ENCODE measurements at places on chromosomes 1 and 21.

GRCh38 chr21:38916214-38916964 is 110.7 kb downstream of the ETS2 start:
- DNase-seq = no peak

- DNase-seq = no peak
Observed at GRCh38 chr1:223189903-223190724, 47.1 kb upstream of the TLR5 start.

GRCh38 chr1:171841931-171842761 is 848 bp downstream of the DNM3 start:
- no peak for DNase-seq

GRCh38 chr1:118254491-118255425 is 69.7 kb upstream of the SPAG17 start:
- no peak for DNase-seq

- no peak for DNase-seq
Observed at GRCh38 chr21:19468991-19469715, 1065.6 kb upstream of the TMPRSS15 start.

DNA sequence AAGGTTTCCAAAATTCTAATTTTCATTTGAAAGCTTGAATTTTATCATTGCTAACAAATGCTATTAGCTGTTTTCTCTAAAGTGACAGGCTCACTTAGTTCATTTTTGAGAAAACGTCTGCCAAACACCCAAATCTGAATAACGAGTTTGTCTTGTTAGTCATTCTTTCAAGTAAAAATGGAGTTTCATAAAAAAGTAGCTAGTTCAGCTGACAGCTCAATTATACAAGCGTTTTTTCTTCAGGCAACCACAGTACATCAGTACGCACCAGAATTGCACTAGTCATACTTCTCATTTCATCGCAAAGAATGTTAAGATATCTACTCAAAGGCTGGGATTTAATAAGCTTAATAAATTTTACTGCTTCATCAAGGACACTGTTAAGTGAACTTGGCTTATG is 72.3 kb upstream of the SLFNL1 start:
- DNase-seq = no peak

- no peak for DNase-seq
Observed at GRCh38 chr1:64514197-64514765, 44.4 kb downstream of the CACHD1 start.

GRCh38 chr1:54978528-54979326 is 1.7 kb upstream of the TMEM61 start:
- no peak for DNase-seq

DNA sequence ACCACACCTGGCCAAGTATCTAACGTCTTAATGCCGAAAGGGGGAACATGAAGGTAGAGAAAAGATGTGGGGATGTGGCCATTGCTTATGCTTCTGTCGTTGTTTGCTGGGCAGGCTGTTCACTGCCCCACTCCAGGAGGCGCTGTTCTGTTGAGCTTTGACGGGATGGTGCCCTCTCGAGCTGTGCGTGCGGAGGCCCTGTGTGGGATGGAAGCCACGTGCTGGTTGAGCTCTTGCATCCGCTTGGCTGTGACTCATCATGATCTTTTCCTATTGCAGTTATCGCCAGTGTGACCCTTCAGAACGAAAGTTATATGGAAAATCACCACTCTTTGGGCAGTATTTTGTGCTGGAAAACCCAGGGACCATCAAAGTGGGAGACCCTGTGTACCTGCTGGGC is 26.3 kb downstream of the MTARC1 start:
- no peak for DNase-seq

DNA sequence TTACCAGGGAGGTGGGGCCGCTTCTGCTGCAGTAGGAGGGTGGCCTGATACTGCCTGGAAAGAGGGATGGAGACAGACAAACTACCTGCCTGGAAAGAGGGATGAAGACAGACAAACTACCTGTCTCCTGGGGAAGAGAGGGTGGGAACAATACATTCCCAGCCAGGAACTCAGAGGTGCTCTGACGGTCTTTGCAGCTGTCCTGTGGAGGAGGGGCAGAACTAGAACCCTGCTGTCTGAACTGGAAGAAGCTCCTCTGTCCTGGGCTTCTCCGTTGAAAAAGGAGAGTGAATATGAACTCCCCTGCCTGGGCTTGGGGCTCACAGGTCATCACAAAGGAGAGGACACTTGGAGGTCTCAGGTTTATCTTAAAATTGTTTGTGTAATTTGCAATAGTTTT is 40.3 kb upstream of the ETV3 start:
- no peak for DNase-seq

DNA sequence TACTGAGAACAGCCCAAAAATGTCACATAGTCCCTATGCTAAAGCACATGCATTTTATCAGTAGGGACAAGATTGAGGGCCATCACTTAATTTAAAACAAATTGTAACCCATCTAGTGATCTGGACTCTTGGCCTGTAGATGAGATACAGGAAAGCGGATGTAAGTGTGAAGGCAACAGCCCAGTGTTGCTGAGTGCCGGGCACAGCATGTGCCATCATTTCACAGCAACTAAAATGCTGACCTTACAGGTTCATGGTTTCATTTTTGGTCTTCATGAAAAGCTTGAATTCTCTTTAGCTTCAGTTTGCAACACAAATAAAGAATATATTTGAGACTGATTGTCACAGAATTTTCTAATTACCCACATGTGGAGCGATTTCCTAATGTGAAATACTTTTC is 5.8 kb downstream of the COG2 start:
- DNase-seq = no peak

- DNase-seq = no peak
Observed at GRCh38 chr1:244163861-244164510, 112.9 kb downstream of the ZBTB18 start.

- DNase-seq = no peak
Observed at GRCh38 chr1:226332947-226333346, 24.0 kb upstream of the LIN9 start.

DNA sequence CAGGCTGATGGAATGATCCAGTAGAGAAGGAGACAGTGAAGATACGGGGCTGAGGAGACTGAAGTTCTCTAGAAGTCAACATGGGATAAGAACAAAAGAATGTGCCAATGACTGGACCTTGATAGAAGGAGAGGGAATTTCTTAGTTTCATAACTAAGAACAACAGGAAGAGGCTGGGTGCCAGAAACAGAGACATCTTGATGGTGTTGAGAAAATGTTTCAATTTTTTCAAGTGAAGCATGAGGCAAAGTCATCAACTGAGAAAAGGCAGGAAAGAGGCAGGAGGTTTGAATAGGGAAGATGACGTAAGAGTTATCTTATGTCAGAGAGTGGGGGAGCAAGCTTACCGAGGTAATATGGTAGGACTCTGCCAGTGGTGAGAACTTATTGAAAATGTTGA is 80.1 kb downstream of the SPAG17 start:
- no peak for DNase-seq

DNA sequence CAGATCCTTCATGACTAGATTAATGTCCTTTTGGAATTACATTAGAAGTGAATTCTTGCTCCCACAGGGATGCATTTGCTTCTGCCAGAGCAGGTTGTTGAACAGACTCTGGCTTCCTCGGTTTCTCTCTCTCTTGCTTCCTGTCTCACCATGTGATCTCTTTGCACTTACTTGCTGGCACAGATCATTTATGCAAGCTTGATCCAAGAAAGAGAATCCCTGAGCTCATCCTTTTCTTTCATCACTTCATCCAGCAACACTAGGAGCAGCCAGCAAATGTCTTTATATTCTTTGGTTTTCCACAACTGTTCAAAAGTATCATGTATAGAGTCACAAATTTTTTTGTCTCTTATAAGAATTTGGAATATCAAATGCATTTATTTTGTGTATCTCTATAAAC is 313.5 kb downstream of the ZNF326 start:
- no peak for DNase-seq

DNA sequence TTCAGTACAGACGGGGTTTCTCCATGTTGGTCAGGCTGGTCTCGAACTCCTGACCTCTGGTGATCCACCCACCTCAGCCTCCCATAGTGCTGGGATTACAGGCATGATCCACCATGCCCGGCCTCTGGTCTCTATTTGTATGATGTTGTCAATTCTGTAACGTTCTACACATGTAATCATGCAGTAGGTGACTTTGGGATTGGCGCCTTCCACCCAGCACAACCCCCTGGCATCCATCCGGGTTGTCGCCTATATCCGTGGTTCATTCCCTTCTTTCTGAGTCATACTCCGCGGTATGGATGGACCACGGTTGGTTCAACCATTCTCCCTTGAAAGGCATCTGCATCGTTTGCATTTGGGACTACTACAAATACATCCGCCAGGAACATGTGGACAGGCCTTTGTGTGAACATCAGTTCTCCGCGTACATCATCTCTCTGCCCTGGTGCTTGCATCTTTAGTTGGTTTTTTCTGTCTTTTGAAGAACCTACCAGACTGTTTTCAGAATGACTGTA is 72.1 kb downstream of the PDE9A start:
- no peak for DNase-seq

DNA sequence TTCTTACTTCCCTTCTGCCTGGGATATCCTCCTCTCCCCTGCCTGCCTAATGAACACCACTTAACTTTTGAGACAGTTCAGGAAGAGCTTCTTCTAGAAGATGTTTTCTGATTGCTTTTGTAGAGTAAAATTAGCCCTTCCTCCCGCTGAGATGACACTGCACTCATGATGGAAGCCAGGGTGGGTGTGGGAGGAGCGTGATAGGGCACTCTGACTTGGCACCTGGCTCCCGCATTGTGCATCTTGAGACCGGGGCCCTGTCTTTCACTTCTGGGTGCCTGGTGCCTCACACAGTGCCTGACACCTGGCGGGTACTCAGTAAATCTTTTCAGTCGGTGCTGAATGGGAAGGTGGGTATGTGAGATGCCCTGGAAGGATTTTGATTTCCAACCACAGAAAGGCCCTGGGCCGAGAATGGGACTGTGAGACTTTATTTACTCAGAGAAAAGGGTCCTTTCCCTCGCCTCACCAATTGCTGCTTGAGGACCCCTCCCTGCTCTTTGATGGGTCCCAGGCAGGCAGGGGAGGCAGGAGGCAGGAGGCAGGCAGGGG is 6.8 kb downstream of the THEM5 start:
- DNase-seq = no peak

DNA sequence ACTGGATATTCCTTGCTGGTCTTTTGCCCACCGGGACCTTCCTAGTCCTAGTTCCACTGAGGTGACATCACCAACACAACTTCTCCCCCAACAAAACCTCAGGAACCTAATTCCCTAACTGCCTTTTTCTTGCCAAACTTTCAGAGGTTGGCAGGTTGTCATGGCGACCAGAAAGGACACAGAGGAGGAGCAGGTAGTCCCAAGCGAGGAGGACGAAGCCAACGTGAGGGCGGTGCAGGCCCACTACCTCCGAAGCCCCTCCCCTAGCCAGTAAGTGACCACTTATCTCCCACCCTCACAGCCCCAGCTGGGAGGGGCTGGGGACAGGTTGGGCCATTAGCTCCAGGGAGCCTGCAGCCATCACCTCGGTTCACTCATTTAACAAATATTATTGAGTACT is 815 bp downstream of the STYXL2 start:
- no peak for DNase-seq

DNA sequence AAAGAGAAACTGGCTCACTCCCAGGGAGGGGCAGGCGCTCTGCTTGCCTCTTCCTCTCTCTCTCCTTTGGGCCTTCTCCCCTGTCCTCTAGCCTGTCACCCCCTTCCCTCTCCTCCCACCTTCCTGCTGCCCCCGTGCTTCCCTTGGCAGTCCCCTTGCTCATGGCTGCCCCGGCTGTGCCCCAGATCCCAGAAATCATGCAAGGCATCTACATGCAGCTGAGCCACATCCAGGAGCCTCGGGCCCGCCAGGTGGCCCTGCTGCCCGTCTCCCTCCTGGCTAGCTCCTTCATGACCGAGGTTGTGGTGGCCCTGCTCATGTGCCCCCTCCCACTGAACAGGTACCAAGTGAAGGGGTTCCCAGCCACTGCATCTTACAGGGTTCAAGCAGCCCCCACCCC is 36.0 kb upstream of the TTC4 start:
- DNase-seq = no peak

GRCh38 chr1:167926486-167926997 is 9.9 kb upstream of the DCAF6 start:
- no peak for DNase-seq

DNA sequence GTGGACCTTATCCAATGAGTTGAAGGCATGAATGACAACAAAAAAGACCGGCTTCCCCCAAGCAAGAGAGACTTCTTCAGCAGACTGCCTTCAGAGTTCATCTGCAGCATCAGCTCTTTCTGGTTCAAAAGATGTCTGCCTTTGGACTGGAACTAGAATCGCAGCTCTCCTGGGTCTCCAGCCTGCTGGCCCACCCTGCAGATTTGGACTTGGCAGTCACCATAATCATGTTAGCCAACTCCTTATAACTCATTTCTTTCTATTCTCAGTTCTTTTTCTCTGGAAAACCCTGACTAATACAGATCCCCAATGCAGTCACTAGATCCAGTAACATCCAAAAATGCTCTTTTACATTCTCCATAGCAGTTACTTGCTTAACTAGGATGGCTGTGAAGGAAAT is 89.2 kb upstream of the MARK1 start:
- no peak for DNase-seq

DNA sequence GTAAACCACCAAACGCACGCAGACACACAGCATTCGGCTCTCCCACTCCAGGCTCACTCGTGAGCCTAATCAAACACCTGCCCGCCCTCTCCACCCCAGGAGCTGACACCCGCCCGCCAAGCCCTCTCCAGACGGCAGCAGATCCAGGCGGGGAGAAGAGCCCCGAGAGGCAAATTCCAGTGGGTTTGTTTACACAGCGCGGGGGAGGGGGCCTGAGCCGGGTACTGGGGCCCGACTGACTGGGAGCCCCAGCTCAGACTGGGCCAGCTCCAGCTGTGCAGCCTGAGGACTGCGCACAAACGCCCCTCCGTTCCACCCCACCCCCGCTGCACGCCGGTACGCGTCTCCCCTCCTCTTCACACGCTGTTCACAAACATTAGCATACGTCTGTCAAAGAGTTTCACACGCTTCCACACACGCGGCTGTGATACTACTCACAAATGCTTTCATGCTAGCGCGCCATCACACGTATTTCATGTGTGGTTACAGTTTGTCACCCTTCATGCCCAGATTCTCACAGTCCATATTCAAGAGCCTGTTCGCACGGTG is 1.0 kb upstream of the EFNA1 start:
- DNase-seq = no peak

DNA sequence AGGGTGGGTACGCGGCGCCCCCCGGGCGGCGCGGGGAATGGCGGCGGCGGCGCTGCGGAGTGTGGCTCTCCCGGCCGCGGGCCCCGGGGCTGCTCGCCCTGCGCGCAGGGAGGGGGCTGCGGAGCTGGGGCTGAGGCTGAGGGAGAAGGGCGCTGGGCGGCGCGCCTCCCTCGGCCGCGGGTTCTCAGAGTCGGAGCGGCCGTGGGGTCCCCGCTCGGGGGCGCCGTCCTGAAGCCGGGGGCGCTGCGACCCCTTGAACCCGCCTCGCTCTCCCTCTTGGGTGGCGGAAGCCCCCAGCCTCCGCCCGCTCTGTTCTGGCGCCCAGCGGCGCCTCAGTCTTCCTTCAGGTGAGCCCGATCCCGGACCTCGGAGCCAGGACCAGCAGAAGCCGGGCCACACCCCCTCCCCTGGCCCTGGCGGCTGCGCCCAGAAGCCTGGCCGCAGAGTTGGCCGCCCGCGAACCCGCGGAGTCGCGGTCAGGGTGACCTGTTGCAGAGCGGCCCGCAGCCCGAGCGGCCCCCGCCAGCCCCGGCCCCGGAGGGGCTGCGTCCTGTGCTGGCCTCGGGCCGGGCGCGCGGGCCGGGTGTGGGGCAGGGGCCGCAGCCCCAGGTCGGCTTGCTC is 532 bp downstream of the RALGPS2 start:
- DNase-seq = no peak
